ENCODE measurements at places on chromosomes 2 and 18.

DNA sequence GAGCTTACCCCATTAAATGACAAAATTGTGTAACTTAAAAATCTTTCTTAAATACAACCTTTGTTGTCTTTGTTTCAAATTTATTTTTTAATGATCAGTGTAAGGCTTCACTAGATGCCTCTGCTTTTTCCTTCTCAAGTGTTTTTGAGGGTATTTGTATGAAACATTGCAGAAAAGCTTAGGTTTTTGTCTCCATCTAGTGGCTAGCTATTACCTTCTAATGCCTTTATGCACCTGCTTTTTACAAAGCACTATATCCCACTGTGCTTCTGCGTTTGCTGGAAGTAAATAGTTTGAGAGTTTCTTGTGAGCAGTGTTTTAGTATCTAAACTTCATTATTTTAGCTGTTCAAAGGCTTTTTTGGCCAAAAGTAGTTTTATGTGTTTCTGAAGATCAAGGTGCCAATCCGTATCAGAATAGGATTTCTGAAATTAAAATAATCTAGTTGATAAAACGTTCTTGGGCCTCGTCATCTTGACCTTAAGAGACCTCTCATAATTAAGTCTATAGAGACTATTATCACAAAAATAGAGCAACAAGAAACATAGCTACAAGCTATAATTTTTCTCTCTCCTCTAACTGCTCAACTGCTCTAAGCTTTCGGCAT is 47.0 kb downstream of the IWS1 start:
- DNase-seq: no peak

- no peak for DNase-seq
These were observed 76.7 kb upstream of the DTNA start for GRCh38 chr18:34633368-34633767.

DNA sequence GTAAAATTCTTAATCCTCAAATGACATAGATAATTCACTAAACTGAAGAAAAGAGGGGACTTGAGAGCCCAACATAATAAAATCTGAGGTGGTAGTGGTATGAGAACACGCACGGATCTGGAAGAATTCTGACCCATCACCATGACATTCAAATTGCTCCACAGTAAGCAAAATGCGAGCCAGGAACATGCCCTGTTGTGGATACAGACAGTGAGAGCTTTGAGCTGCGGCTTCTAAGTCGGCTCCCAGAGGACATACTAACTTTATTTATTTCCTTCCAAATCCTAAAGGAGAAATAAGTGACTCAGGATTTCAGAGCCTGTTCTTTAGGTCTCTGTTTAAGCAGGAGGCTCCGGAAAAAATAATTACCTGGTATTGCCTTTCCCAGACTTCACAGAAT is 143.4 kb upstream of the SMAD7 start:
- DNase-seq: no peak

- no peak for DNase-seq
These were observed 786.4 kb downstream of the RNF144A start for GRCh38 chr2:7703543-7704144.

- DNase-seq: no peak
These were observed 234.1 kb downstream of the DYSF start for GRCh38 chr2:71687412-71687811.

DNA sequence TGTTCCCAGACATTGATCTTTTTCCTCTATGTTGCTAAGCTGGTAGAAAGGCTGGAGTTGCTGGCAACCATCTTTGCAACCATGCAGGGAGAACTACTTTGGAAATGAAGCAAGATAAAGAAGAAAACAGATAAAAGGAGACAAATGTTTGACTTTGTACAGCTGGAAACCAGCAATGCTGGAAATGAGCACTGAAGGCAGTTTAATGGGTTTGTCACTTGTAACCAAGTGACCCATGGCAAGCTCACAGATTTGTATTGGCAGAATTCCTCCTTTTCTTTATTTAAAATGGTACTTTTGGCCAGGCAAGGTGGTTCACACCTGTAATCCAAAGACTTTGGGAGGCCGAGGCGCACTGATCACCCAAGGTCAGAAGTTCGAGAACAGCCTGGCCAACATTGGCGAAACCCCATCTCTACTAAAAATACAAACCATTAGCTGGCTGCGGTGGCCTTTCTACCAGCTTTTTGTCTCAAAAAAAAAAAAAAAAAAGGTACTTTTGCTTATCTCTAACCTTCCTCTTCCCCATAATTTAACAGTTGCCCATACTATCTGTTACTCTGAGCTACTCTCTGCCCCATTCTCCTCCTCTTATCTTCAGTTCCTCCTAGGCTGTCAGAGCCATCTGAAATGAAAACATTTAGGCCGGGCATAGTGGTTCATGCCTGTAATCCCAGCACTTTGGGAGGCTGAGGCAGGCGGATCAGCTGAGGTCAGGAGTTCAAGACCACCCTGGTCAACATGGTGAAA is 2.0 kb upstream of the BOLA3 start:
- DNase-seq: no peak

- no peak for DNase-seq
These were observed 74.0 kb downstream of the IL1R2 start for GRCh38 chr2:102065675-102066252.

DNA sequence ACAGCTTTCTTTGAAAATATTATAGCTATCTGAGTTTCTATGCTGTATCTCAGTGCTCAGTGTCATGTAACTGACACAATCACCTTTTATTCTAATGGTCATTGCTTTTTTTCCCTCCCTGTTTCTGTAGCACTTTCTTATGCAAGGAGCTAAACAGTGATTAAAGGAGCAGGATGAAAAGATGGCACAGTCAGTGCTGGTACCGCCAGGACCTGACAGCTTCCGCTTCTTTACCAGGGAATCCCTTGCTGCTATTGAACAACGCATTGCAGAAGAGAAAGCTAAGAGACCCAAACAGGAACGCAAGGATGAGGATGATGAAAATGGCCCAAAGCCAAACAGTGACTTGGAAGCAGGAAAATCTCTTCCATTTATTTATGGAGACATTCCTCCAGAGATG is 56.4 kb downstream of the SCN2A start:
- DNase-seq: no peak

GRCh38 chr18:46718501-46719341 is 38.1 kb downstream of the ST8SIA5 start:
- no peak for DNase-seq

- DNase-seq: no peak
These were observed 20.0 kb downstream of the PASK start for GRCh38 chr2:241129086-241129871.

DNA sequence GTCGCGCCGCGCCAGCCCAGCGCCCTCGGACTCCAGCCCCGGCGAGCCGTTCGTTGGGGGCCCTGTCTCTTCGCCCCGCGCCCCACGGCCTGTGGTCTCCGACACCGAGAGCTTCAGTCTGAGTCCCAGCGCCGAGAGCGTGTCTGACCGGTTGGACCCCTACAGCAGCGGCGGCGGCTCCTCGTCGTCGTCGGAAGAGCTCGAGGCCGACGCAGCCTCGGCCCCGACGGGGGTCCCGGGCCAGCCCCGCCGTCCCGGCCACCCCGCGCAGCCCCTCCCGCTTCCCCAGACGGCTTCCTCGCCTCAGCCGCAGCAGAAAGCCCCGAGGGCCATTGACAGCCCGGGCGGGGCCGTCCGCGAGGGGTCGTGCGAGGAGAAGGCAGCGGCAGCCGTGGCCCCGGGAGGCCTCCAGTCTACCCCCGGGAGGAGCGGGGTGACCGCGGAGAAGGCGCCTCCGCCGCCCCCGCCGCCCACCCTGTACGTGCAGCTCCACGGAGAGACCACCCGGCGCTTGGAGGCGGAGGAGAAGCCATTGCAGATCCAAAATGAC is 1.4 kb downstream of the PHLPP1 start:
- DNase-seq: no peak

DNA sequence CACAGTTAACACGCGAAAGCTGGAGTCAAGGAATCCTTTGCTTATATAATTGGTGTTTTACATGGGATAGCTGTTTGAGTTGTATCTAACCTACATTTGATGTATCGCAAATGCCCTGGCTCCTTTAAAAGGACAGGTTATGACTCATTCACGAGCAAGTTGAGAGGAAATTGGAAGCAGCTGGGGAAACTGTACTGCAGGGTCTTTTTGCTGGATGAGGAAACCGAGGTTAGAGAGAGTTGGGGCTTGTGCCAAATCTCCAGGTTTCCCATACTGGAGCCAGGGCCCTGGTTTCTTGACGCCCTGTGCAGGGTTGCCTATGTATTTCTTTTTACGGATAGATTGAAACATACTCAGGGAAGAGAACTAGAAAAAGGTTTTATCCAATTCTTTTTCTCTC is 60.0 kb upstream of the SPTBN1 start:
- no peak for DNase-seq

DNA sequence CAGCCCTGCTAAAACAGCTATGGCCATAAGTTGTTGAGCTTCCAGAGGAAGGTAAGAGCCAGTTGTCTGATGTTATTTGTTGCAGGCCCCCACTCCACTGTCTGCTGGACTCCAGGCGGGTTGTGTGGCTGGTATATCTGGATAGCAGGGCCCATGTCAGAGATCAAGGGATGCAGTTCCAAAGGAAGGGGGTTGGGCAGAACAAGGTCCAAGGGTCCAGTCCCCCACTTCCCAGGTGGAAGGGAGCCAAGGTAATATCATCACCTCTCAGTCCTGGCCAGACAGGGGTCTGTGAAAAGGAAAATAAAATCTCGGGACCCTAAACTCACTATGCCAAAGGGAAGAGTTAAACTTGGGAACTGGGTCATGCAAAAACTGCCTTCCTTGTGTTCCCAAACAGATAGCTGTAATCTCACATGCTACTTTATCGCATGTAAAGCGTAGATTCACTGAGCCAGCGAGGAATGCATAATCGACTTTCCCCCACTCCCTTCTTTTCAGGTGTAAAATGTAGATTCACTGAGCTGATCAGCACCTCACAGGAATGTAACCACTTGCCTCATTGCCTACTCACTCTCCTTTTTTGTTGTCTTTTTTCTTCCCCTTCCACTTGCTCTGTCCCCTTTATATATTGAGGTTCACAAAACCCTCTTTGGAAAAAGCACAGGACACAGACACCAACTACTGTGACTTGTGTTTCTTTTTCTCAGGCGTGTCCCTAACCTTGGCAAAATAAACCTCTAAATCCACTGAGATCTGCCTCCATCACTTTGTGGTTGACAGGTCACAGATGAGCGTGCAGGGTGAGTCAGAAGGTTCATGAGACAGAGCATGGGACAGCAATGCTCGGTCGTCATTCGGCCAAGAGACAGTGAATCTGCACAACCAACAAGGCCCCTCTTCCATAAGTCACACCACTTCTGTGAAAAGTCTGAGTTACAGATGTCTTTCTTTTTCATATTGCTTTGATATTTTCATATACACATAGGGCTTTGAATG is 255.3 kb upstream of the SIX2 start:
- DNase-seq: no peak

DNA sequence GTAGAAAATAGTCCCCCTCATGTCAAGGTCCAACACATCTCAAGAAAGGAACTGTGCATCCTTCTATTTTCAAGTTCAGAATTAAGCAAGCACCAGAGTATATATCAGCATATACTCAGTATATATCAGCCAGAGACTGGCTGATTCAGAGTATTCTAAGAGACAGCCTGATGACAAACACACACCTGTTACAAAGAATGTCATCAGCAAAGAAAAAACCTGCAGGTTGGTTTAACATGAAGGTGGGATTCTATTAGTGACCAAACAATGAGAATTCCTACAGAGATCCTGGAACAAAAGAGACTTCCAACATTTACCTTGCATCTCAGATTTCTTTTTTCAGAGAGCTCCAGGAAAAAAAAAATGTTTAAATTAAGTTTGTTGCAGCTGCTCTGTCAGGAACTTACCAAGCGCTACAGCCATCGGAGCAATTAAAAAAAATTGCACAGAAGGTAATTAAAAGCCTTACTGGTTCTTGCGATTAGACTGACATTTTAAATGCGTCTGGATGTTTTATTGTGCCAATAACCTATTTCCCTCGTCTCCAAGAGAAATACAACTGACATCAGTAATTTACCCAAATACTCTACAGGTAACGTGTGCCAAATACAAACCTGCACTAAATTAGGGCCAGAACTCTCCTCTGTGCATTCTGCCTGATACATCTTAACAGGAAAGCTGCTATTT is 218.1 kb downstream of the HNMT start:
- DNase-seq: no peak

GRCh38 chr2:3168230-3168891 is 209.3 kb downstream of the EIPR1 start:
- DNase-seq: no peak

GRCh38 chr2:166282154-166282553 is 93.6 kb downstream of the SCN9A start:
- no peak for DNase-seq
